ENCODE measurements at places on chromosomes 7 and 10.

DNA sequence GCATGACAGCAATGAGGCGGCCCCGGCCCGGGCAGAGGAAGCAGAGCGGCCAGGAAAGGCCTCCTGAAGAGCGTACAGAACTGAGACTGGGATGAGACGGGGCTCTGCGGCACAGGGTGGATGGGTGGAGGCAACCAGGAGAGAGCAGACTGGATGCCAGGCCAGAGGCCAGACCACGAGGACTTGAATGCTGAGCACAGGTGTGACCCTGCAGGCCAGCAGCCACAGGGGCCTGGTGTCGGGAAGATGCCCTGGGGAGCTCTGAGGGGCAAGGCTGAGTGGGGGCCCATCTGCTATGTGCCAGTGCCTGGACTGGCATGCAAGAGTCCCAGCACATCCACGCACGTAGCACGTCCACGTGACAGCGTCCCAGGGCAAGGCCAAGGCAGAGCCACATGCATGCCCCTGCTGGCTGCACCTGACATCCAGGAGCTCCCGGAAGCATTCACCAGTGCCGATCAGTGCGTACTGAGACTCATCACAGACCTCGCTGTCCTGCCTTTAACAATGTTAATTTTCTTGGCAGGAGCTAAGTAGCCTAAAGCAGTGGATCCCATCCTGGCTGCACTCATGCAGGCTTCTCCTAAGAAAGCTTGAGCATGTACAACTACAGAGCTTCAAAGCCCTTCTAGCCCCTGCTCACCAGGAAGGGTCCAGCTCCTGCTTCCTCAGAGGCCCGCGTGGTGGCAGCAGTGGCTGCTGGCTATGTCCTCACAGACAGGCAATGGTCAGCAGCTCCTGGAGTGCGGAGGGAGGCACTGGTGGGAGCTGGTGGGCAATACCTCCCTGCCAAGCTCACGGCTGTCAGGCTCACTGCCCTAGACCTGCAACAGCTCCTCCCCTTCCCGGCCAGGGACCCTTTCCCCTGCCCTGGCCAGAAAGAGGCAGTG, 18.0 kb downstream of the GRID1 start:
- no peak for DNase-seq

- DNase-seq: no peak
These were observed 62.7 kb upstream of the DDC start for GRCh38 chr7:50627824-50628361.

DNA sequence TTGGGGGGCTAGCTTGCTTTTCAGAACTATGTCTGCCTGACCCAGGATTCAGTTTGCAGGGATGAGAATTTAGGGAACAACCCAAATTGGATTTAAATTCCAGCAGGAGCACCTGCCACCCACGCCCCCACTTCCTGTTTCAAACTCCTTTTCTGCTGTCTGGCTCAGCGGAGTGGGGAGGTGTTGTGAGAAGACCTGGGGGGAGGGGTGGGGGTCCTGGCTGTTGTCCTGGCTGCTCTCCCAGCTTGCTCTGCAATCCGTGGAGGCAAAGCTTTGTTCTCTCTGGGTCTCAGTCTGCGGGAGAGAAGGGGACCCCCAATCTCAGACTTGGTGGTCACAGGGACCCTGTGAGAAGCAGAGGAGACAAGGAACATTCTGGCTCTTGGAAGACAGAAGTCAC, 799 bp downstream of the KCNK18 start:
- no peak for DNase-seq

DNA sequence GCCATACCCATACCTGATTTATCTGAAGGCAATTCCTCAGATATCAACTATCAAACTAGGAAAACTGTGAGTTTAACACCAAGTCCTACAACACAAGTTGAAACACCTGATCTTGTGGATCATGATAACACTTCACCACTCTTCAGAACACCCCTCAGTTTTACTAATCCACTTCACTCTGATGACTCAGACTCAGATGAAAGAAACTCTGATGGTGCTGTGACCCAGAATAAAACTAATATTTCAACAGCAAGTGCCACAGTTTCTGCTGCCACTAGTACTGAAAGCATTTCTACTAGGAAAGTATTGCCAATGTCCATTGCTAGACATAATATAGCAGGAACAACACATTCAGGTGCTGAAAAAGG, 69.0 kb upstream of the RSBN1L start:
- no peak for DNase-seq

DNA sequence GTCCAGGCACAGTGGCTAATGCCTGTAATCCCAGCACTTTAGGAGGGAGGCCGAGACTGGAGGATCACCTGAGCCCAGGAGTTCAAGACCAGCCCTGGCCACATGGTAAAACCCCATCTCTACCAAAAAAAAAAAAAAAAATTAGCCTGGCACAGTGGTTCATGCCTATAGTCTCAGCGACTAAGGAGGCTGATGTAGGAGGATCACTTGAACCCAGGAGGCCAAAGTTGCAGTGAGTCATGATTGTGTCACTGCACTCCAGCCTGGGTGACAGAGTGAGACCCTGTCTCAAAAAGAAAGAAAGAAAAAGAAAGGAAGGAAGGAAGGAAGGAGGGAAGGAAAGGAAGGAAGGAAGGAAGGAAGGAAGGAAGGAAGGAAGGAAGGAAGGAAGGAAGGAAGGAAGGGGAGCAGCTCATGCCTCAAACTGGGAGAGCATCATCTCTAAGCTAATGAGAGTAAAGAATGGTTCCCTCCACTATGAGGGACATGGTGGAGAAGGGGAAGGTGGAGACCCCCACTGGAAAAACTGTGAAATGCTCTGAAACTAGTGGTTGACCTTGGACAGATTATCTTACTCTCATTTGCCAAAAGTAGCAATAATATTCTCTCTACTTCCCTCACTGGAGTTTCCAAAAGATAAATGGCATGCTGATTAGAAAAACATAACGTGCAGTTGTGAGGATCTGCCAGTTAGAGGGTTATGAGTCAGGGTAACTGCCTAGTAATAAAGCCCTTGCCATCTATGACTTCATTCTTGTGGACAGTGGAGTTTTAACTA, 16.8 kb downstream of the GIMAP5 start:
- DNase-seq: no peak

GRCh38 chr7:26937306-26937705, 72.9 kb upstream of the SKAP2 start:
- DNase-seq: no peak

DNA sequence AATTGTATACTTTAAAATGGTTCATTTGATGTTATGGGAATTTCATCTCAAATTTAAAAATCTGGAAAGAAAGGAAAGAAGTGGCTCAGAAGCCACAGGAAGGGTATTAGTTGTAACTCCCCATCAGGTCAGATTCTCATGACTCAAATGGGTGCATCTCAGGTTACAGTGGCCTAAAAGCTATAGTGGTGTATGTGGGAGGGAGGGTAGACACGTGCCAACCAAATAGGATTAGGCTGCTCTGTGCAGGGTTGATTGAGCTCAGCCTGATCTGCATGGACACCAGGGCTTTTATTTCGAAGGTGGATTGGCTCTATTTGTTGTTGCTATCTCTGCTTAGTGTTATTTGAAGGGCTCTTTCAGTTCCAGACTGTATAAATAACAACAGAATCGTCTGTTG, 121.5 kb upstream of the PRR15 start:
- DNase-seq: no peak

- no peak for DNase-seq
These were observed 122.2 kb downstream of the PDE1C start for GRCh38 chr7:31948029-31948428.

DNA sequence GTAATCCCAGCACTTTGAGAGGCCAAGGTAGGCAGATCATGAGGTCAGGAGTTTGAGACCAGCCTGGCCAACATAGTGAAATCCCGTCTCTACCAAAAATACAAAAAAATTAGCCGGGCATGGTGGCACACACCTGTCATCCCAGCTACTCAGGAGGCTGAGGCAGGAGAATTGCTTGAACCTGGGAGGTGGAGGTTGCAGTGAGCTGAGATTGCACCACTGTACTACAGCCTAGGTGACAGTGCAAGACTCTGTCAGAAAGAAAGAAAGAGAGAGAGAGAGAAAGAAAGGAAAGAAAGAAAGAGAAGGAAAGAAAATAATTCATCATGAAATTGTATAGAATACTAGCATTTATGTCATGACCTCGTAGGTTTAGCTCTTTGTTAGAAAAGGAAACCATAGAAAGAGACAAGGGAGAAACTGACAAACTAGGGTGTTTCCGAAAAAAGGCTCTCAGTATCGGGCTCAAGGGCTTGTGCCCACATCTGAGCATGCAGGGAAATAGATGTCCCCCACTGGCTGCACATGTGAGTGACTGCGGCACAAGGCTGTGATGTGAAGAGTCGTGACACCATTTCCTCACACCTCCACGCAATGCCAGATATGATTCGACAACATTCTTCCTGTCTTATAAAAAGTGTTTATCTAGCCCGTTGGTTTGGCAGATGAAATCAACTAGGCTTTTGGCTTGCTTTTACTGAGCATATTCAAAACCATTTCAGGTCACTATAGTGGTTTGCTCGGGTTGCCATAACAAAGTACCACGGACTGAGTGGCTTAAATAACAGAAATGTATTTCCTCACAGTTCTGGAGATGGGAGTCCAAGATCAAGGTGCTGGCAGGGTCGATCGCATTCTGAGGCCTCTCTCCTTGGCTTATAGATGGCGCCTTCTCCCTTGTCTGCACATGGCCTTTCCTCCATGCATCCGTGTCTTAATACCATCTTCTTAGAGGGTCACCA, 2.0 kb downstream of the SRGN start:
- peak; percentile 84 for DNase-seq

- no peak for DNase-seq
These were observed 40.6 kb downstream of the AKR1D1 start for GRCh38 chr7:138116892-138117291.

DNA sequence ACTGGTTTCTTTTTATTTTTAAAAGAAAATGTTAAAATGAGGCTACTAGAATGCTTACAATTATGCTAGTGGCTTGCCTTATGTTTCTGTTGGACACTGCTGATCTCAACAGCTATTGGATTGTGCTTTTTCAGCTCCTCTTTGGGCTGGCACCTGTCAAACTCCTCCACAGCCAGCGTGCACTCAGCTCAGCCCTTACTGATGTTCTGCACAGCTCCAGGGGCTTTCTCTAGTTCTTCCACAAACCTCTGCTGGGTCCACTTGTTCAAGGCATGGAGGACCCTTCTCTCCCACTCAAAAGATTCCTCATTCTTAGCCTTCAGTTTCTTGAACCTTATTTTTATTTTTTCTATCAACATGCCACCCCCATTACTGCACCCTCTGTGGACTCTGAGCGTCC, 96.0 kb downstream of the VIPR2 start:
- no peak for DNase-seq

DNA sequence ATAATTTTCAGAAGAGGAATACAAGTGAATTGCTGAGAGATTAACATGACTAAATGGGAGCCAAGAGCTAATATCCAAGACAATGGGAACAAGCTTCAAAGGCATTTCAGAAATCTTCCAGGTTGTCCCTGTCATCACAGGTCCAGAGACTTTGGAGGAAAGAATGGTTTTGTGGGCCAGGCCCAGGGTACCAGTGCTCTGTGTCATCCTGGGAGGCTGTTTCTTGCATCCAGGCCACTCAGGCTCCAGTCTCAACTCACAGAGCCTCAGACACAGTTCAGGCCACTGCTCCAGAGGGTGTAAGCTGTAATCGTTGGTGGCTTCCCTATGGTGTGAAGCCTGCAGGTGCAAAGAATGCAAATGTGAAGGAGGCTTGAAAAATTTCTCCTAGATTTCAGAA, 170.4 kb upstream of the NRG3 start:
- DNase-seq: no peak

DNA sequence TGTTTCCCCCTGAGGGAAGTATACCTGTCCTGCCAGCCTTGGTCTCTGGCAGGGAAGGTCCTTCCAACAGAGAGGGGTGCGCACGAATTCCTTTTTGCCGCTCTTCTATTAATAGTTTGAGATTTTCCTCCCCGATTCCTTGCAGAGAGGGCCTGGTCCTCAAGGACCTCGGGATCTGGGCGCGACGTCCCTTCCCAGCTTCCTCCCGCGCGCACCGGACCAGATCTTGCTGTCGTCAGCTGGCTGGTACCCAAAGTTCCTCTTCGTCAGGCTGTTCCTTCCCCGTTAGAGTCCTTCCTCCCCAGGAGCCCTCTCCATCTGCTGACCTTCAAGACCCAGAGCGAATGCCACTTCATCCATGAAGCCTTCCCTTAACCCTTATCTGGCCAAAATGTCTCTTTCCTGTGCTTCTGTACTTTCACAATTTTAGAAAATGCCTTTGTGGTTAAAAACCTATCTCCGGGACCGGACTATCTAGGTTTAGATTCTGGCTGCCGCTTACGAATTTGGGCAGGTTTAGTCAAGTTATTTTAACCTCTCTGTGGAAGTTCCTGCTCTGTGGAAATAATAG, 851 bp upstream of the GOT1 start:
- DNase-seq: no peak

- no peak for DNase-seq
These were observed 25.7 kb upstream of the AGFG2 start for GRCh38 chr7:100513212-100513810.

- no peak for DNase-seq
These were observed 27.8 kb upstream of the APBB1IP start for GRCh38 chr10:26410356-26410755.

- no peak for DNase-seq
These were observed 23.0 kb downstream of the TMEM176A start for GRCh38 chr7:150823484-150824126.

DNA sequence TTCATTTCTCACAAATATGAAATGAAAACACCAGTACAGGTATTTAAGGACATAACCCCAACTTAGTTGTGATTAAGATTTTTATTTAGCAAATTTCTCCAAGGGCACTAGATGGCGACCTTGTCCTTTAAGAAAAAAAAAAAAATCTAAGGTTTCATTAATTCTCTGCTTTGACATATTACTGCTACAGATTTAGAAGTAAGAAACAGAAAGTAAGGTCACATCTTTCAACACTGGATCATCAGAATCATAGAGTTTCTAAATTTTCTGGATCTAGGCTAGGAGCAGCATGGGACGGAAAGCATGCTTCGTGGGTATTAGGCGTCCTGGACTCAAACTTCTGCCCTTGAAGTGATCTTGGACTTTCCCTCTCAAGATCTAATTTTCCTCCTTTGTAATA, 85.5 kb upstream of the PRKG1 start:
- no peak for DNase-seq

DNA sequence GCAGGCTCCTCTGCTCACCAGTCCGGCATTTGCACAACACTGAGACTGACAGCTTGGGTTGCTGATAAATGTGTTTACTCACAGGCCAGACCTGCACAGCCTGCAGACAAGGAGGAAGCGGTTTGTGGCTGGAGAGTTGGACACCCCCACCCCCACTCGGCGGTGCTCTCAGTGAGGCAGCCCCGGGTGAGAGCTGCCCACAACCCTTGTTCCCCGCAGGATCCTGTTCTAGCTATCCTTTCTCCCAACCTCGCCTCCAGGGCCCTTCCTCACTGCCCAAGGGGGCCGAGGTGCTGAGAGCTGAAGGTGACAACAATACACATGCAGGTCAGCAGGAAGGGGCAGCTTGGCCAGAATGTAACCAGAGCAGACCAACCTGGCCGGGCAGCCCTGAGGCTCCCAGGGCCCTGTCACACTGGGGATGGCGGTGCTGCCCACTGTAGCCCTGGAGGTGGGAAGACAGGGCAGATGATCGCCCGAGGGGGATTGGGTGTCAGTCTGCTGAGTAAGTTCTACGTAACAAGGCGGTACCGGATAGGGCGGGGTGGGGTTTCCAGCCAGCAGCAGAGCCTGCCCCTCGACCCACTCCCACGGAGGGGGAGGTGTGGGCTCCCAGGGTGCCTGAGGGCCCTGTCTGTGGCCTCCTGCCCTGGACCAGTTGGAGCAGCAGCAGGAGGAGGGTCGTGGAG, 2.1 kb upstream of the ADAM8 start:
- no peak for DNase-seq
